ENCODE measurements at places on chromosomes 13 and 19. TPM values are rescaled to one million over a fixed set of nuclear protein-coding genes. Genes with fewer than 3 reads are reported as not detected.

LYL1 gene
- 2.9 TPM for total RNA-seq

ZNF229 gene
- total RNA-seq, result 0.74 TPM

DENND1C gene
- total RNA-seq, result 0.90 TPM

SAFB gene
- 32.7 TPM for total RNA-seq

F10 gene
- total RNA-seq, result 131 TPM

DCT gene
- total RNA-seq, result 0.35 TPM

CD79A gene
- total RNA-seq, result 0.18 TPM

CLEC4G gene
- 25.7 TPM for total RNA-seq

KIR3DL2 gene
- total RNA-seq, result not detected

SOX1 gene
- total RNA-seq, result not detected

CFAP97D2 gene
- not detected for total RNA-seq

PRPF31 gene
- total RNA-seq, result 25.6 TPM

LRRC4B gene
- 0.25 TPM for total RNA-seq

ZFP14 gene
- 1.9 TPM for total RNA-seq

ZNF791 gene
- 9.4 TPM for total RNA-seq

ZNF823 gene
- total RNA-seq, result 3.4 TPM

RASGRP4 gene
- total RNA-seq, result 0.88 TPM

MEF2B gene
- total RNA-seq, result 0.62 TPM

DCLK1 gene
- 0.07 TPM for total RNA-seq

FBXL3 gene
- 20.9 TPM for total RNA-seq

POLR2E gene
- 131 TPM for total RNA-seq

GZMM gene
- total RNA-seq, result not detected

CTU1 gene
- 3.7 TPM for total RNA-seq

ZNF491 gene
- 1.3 TPM for total RNA-seq

KCNN1 gene
- total RNA-seq, result not detected

PGPEP1 gene
- 36.8 TPM for total RNA-seq

S1PR5 gene
- total RNA-seq, result not detected

CGB2 gene
- total RNA-seq, result not detected

CNOT3 gene
- total RNA-seq, result 14.8 TPM

TTYH1 gene
- 0.93 TPM for total RNA-seq

OLFM4 gene
- not detected for total RNA-seq

TNFSF9 gene
- total RNA-seq, result 0.27 TPM

LGI4 gene
- total RNA-seq, result 1.2 TPM

EDDM13 gene
- not detected for total RNA-seq

NRTN gene
- total RNA-seq, result 9.3 TPM

PRR19 gene
- 0.18 TPM for total RNA-seq

ZSCAN18 gene
- 6.3 TPM for total RNA-seq

GNA15 gene
- 0.50 TPM for total RNA-seq

AMER2 gene
- total RNA-seq, result not detected

ZNF221 gene
- total RNA-seq, result 1.8 TPM

FCGBP gene
- total RNA-seq, result 3.8 TPM

IGFLR1 gene
- 16.3 TPM for total RNA-seq

DPF1 gene
- not detected for total RNA-seq

OR7C1 gene
- not detected for total RNA-seq

DAND5 gene
- total RNA-seq, result not detected

ZNF20 gene
- total RNA-seq, result 2.6 TPM

SGCG gene
- not detected for total RNA-seq
